CD8-positive, alpha-beta T cell (primary cell): ENCODE measurements at places on chromosomes 12 and 14. TPM values are rescaled to one million over a fixed set of nuclear protein-coding genes. Genes with fewer than 3 reads are reported as not detected.
A peak's percentile ranks its signal among the peaks of the same experiment; 100 is the strongest.

GRCh38 chr14:29712601-29713000 lies 215.0 kb downstream of the PRKD1 start:
- no peak for DNase-seq

DNA sequence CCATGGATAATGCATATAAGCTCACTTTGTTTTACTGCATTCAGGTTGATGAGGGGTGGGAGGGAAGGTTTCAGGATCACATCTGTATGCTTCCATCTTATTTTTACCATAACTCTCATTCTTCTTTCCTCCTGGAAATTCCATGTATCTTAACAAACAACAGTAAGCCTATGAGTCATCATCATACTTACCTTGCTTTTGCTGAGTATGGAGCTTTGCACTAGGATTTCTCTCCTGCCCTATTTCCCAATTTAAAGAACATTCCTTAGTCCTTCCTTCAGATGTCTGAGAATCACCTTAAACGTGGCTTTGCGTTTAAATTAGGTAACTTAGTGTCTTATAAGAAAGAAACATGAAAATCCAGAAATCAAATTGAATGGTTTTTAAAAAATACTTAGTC lies 1.6 kb upstream of the CLEC14A start:
- no peak for DNase-seq

DNA sequence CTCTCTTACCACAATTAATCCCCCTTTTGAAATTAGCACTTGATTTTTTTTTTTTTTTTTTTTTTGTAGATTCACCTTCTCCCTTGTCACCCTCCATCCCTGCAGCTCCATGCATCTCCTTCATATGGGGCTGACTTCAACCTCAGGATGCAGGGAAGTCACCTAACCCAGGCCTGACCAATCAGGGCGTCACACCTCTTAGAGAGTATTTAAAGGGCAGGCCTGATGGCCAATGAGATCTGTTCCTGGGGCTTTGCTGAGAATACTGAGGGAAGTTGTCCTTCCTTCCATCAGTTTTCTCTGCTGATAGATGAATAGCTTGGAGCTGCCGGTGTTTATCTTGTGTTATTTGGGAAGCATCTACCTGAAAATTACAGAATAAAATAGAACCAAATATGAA lies 1104.7 kb upstream of the TMEM132C start:
- no peak for DNase-seq

GRCh38 chr14:89399594-89400068 lies 17.4 kb downstream of the FOXN3 start:
- peak; percentile 22 for DNase-seq

DNA sequence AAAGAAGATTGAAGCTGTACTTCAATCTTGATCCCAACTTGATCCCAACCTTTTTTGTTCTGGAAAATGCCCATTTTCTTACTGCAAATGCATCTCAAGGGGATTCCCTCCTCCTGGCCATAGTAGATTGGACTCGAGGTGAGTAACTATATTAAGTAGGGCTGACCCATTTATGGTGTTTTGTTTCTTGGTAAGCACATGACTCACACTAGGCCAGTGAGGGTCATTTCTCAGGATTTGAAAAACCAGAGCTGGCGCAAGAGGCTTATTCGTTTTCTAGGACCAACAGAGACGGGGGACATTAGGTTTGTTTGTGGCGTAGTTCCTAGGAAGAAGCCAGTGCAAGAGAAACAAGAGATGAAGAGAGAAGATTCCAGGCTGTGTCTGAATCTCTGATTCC lies 51.4 kb downstream of the MRPL42 start:
- DNase-seq, result no peak

SERPINA12 gene
- not detected for total RNA-seq

LTB4R gene
- 16.7 TPM for total RNA-seq

PIWIL1 gene
- total RNA-seq, result not detected

PSME2 gene
- 90.1 TPM for total RNA-seq

GRCh38 chr12:10563966-10564365 lies 49.4 kb downstream of the MAGOHB start:
- DNase-seq, result no peak

DNA sequence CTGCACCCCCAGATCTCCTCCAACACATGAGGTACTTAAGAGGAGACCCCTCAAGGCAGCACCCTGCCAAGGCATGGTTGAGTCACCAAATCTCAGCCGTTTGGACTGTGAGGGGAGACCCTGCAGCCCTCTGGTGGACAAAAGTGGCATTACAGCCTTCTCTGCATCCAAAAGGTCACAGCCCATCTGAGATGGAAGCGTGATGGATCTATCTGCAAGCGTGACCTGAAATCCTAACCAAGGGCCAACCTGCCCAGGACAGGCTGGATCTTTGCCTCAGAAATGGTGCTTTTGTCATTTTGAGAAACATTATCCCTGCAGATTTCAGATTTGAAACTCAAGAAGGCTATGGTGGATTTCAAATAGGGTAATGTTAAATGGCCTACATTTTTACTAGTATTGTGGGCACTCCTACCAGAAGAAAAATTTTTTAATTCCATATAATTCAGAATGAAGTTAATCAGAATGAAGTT lies 23.7 kb upstream of the DHRS4 start:
- DNase-seq, result peak; percentile 81

DNA sequence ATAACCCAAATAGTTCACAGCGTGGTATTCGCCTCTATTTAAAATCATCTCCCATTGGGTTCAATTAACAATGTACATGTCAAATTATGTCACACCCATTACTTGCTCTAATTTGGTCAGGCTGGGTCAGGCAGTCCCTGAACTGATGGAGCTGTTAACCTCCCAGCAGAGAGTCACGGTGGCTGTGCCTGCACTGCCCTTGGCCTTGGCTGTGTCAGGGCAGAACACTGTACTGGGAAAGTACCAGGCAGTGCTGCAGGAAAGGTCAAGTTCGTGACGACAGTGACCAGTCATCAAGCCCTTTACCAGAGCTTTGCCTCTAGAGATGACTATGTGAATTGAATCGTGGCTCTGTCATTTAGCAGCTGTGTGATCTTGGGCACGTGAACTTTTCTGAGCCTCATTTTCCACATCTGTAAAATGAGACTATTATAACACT lies 100.0 kb downstream of the ARF6 start:
- DNase-seq, result no peak
